ENCODE measurements at places on chromosomes 6 and 20. TPM values are rescaled to one million over a fixed set of nuclear protein-coding genes. Genes with fewer than 3 reads are reported as not detected.
A peak's percentile ranks its signal among the peaks of the same experiment; 100 is the strongest.

GRCh38 chr6:43850314-43851203 is 80.5 kb downstream of the VEGFA start:
- DNase-seq: no peak

Gene ELOVL4
- total RNA-seq: 0.66 TPM

DNA sequence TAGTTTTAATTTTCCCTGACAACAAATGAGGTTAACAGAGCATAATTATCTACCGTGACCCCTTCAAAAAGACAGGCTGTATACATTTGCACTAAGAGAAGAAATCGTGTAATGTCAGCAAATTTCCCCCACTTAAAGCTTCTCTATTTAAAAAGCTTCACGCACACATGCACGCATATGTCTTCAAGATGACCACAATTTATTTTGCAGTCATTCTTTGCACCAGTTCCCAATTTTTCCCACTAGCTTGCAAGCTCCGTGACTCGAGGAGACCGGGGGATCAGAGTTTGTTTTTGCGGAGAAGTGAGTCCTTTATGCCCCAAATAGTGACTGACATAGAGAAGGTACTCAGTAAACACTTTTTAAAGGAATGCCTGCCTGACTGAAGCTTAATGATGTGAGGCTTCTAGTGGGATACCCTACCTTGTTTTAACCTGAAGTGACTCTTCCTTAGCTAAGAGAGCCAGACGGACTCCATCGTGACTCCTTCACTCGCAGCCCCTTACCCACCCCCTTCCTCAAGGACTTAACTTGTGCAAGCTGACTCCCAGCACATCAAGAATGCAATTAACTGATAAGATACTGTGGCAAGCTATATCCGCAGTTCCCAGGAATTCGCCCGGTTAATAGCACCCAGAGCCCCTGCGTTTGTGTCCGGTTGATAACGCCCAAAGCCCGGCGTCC is 9.3 kb upstream of the NQO2 start:
- DNase-seq: peak; percentile 55

DNA sequence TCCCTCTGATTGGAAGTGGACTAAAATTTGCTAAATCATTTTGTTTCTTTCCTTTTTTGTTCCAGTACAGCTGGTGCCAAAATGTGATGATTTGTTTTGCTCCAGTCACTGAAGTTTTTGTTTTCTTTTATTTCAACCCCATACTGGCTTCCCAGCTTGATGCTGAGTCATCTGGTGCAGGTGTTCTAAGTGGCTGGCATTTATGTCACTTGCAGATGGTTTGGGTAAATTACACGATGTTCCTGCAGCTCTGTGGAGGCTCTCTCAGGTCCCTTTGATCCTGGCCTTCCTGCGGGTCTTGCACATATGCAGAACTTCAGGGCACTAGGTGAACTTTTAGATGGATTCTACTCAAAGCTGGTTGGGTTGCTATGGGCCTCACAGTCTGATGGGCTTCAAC is 577.7 kb downstream of the HAO1 start:
- no peak for DNase-seq

GRCh38 chr6:46632053-46632452 is 20.6 kb downstream of the CYP39A1 start:
- DNase-seq: no peak

Gene NKX2-2
- 1.4 TPM for total RNA-seq

DNA sequence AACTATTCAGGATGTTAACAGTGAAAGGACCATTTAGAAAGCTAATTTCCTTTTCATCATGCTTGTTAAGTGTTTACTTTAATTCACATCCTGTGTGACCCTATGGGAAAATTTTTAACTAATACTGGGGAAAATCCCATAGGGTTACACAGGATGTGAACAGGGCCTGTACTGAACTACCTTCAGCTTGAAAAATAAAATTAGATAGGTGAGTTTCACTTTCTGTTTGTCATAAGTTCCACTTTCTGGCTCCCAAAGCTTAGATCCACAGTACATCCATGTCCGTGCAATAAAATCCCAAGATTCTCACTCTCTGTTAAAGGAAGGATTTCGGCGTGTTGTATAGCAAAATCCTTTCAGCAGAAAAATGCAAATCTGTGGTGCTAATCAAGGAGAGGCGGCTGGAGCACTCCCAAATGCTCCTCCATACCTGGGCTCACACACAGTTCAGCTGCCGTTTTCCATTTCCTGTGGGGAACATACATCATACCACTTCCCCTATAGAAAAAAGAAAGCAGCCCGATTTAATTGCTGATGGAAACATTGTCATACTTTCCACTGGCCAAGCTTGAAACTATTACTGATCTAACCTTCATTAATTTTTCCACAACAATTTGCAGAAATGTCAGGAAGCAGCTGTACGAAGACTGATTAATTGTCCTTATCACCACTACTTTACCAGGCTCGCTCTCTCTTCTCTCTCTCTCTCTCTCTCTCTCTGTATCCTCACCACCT is 125.2 kb downstream of the HIVEP2 start:
- no peak for DNase-seq

DNA sequence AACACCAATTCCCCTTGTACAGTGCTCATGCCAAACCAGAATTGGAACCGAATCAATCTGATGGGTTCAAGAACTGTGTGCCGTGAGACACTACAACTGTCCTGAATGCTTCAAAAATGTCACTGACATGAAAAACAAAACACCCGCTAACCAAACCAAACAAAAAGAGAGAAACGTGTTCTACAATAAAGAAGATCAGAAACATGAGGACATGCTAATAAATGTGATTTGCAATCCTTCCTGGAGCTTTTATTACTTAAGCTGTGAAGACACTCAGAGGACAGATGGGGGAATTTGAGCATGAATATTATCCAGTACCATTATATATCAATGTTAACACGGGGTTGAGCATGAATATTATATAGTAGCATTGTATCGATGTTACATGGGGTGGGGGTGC is 72.2 kb upstream of the NFATC2 start:
- DNase-seq: no peak

Gene FAM184A
- 0.56 TPM for total RNA-seq

Gene ANKEF1
- 4.8 TPM for total RNA-seq

- no peak for DNase-seq
Measured at GRCh38 chr20:11337361-11338130, 580.1 kb upstream of the BTBD3 start.

- DNase-seq: no peak
Measured at GRCh38 chr20:46060301-46060881, 29.4 kb downstream of the NCOA5 start.

DNA sequence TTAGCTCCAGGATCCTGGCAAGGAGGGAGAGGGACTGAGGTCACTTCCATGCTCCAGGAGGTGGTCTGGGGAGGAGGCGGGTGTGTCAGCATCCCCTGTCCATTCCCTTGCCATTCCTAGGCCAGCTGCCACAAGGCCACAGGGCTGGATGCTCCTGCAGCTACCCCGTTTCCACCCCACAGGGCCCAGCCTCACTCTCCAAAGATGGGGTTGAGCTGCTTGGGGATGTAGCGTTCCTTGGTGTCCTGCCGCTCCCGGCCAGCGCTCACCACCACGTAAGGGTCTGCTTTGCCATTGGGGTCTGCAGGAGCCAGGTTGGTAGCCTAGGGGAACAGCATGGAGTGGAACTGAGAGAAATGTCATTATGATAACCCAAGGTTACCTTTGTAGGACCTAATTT is 23.0 kb downstream of the ERGIC3 start:
- DNase-seq: no peak

Gene OR12D3
- not detected for total RNA-seq

- no peak for DNase-seq
Measured at GRCh38 chr20:63457737-63458136, 14.7 kb downstream of the KCNQ2 start.

Gene COX4I2
- not detected for total RNA-seq

- DNase-seq: no peak
Measured at GRCh38 chr6:35320031-35320410, 22.3 kb upstream of the PPARD start.

GRCh38 chr20:4896971-4897497 is 104.3 kb downstream of the SLC23A2 start:
- DNase-seq: peak; percentile 36

DNA sequence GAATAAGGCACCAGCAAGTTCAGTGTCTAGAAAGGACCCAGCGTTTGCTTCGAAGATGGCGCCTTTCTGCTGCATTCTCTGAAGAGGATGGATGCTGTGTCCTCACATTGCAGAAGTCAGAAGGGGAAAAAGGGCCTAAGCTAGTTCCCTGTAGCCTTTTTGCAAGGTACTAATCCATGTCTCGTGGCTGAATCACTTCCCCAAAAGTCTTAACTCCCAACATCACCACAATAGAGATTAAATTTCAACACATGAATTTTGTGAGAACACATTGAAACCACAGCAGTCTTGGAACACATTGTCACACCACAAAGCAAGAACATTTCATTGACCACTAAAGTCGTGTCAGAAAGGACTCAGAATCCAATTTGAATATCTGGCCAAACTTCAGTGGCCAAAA is 42.1 kb downstream of the KLHL31 start:
- DNase-seq: no peak

DNA sequence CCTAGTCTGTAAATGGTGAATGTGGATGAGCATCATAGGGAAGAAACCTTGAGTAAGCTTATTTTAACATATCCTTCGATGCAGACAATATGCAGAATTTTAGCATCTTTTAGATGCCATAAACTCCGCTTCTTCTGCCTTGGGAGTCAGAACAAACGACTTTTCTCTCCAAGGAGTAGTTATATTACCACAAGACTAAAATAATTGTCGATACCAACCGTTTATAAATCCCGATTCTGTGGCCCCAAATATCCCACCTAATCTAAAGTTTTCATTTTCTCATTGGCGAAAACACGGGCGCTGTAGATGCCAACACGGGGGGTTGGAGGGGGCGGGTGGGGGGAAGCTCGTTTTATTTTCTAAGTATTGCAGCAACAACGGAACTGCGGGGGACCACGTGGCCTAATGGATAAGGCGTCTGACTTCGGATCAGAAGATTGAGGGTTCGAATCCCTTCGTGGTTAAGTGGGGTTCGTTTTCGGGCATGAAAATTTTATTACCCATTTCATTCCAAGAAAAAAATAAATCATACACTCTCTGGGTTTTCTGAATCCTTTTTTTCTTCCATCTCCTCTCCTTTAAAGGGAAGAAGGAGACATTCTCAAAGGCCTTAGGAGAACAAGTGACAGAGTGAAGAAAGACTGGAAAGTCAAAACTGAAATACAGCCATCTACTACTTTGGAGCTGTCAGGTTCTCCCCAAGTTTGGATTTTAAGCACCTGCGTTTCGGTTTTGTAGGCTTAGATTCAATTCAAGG is 65.5 kb upstream of the BTN3A2 start:
- DNase-seq: no peak

GRCh38 chr6:133504761-133505160 is 263.6 kb downstream of the EYA4 start:
- no peak for DNase-seq

DNA sequence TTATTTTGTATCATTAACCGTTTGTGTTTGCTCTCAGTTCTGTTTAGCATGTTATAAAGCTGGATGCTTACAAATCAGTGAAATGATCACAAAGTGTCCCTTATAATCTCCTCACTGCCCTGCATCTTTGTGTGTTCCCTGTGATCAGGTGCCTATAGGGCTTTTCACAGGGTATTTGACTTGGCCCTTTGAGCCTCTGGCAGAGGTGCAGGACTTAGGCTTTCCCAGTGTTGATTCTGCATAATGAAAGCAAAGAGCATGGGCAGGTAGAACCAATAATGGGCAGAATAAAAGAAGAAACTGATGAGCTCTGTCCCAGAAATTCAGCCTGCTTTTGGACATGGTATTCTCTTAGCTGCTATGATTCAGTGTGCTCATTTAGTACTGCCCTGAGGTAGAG is 16.9 kb upstream of the PBOV1 start:
- no peak for DNase-seq

Gene GPR6
- total RNA-seq: not detected

DNA sequence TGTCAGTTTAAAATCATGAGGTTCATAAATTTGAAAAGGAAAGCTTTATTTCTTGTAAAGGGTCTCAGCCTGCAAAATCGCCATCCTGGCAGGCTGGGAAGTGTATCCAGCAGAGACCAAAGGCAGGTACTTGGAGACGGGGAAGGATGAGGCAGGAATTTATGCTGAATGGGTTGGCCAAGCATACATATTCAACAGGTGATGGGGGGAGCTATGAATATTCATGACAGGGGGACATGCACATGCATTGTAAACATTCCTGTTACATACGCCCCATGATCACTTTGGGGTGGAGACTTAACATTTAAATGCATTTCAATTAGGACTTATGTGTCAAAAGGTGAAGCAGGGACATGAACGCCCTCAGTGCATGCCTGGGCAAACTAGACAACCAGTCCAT is 9.8 kb upstream of the SLC22A1 start:
- DNase-seq: no peak

Gene VSX1
- total RNA-seq: not detected

DNA sequence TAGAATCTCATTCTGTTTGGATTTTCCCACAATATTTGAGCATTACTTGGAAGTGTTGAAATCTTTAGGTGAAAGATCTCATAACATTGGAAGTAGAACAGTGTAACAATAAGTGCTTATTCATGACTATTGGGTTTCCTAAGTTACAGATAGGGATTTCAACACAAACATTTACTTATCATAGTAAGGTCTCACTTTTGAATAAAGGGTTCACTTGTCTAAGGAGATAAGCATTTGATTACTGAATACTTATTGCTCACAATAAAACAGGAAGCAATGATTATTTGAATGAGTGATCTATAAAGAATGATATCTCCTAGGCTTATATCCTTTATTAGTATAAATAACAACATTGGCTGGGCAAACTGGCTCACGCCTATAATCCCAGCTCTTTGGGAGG is 14.8 kb downstream of the DDX43 start:
- no peak for DNase-seq

DNA sequence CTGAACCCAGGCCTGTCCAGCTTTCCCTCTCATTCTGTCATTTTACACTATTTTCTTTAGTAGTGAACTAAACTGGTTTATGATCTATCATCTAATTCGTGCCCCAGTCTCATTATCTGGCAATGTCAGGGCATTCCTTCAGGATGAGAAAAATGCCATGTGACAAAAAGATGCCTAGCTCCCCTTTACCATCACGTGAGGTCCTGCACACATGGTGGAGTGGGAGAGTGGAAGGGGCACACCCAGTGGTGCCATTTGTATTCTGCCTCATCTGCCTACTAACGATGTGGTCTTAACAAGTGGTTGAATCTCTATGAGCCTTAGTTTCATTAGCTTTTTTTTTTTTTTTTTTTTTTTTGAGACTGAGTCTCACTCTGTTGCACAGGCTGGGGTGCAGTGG is 41.2 kb downstream of the CDC5L start:
- no peak for DNase-seq

Measured in colonic mucosa (tissue), 4 donors.